ENCODE measurements at places on chromosomes 7 and 10.

DNA sequence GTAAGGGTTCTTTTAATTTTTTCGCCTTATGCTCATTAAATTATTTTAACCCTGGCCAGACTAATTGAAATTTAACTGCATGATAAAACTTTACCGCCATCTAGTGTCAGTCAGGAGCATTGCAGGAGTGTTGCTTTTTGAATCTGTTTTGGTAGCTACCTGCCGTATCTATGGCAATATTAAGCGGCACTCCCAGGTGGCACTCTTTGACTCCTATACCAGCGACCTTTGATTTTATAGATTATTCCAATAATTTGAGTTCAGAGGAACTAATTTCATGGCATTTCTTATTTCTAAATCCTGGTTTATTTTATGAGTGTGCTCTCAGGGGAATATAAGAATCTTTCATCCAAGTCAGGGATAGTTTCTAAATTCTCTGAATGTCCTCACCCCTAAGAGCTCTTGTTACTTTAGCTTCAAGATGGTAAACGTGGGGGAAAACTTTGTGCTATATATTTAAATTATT, 198.9 kb downstream of the REEP3 start:
- DNase-seq = peak; percentile 67

DNA sequence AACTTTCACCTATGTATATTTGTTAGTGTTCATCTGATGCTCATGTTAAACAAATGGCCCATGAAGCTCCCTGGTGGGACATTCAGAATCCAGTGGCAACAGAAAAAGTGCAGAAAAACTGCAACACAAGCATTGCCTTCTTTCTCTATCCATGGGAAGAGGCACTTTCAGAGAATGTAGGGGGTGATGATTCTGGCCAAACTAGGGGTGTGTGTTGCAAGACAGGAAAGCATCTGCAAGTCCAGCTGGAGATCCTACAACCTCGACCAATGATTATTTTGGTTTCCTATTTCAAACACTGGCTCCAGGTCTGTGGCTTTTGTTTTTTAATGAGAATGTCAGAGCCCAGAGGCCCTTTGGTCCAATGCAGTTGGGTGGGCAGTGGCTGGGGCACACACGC, 198.7 kb downstream of the CXCL12 start:
- no peak for DNase-seq

GRCh38 chr7:86930554-86931307, 128.7 kb downstream of the ELAPOR2 start:
- DNase-seq = no peak

DNA sequence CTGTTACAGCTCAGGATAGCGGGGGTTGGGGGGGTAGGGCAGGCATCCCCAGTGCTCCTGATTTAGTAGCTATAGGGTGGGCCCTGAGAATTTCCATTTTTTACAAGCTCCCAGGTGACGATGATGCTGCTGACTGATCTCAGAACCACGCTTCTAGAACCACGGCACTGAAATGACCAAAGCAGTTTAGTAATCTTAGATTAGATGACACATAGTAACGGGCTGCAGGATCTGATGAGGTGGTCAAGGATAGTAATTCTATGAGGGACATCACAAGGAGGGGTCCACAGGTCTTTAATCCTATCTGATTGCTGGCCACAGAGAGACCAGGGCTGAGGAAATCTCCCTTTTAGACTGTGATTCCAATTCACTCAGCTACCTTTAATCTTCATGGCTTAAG, 167.2 kb downstream of the JAZF1 start:
- DNase-seq = no peak

DNA sequence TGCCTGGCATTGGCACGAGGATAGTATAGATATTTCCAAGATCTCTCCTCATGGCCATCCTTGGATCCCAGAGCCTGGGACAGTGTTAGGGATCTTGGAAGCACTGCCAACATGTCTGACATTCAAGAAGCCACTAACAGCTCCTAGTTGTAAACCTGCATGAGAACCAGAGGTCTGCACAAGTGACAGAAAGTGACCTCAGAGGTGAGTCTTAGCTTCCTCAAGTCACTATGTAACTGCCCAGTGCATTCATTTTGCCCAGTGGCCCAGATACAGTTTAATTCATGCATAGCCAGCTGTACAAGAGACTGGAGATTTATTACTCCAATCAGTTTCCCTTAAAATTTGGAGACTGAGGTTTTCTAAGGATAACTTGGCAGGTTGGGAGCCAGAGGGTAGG, 16.7 kb downstream of the SUGCT start:
- no peak for DNase-seq

DNA sequence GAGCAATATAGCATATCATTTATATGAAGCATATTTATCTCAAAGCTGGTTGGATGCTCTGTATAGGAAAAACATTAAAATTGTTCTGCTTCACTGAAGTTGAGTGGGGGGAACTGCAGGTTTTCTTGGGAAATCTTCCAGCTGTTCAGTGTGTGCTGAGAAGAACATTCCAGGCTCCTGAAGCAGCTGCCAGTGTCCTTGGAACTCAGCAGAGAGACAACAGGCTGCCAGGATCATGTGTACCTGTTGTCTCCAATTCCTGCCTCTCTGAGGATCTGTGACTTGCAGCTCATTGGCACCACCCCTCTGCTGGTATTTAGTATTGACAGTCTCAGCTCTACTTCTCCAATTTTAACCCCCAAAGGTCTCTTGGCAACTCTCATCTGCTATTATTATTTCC, 42.3 kb upstream of the PRKG1 start:
- no peak for DNase-seq

DNA sequence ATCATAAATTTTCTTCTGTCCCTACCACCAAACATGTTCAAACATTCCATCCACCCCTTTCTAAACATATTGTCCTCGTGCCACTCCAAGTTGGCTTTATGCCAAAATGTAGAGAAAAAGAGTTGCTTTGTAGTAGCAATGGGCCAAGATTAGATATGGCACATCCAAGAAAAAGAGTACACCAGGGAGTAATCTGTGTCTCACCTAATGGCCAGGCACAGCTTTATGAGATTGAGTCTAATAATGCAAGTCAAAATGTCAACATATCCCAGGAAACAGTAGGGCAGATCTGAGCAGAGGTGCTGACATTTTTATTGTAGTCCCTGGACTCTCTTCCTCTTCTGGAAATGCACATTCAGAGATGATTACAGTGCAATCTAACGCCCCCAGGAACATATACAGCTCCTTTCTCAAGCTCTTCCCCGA, 5.7 kb upstream of the OR6V1 start:
- DNase-seq = peak; percentile 41

DNA sequence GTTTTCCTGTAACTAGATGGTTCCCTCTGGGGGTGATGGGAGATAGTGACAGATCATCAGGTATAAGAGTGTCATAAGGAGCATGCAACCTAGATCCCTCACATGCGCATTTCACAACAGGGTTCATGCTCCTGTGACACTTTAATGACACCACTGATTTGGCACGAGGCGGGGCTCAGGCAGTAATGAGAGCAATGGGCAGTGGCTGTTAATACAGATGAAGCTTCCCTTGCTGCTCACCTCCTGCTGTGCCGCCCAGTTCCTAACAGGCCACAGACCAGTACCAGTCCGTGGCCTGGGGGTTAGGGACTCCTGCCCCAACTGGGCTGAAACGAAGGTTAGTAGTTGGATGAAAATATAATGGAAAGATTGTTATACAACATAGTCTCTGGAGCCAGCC, 201.6 kb upstream of the LRRN3 start:
- no peak for DNase-seq

DNA sequence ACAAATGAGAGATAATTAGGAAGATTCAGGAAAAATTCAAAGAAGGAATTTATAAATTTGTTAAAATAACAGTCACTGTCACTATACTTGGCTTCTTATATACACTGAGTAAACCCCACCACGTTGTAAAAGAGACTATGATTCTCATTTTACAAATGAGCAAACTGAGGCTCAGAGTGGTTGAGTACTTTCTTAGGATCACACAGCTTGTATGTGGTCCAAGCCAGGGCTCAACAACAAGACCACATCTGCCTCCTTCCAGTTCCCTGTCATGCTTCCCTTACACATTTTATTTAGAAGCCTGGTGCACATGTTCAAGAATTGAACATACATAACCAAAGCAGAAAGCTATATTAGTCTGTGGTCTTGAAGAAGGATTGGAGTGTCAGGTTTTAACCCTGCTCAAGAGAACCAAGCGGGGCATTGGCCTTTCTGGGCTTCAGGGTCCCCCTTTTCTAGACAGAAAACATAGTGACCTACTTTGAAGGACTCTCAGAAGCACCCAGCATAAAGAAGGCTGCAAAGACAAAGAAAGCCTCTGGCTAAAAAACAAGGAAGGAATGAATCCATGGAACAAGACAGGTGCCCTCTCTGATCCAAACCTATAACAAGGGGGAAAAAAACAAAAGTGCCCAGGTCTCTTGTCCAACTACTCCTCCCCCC, 846 bp downstream of the MRLN start:
- DNase-seq = no peak

GRCh38 chr7:124168616-124169015, 135.7 kb upstream of the TMEM229A start:
- DNase-seq = no peak

DNA sequence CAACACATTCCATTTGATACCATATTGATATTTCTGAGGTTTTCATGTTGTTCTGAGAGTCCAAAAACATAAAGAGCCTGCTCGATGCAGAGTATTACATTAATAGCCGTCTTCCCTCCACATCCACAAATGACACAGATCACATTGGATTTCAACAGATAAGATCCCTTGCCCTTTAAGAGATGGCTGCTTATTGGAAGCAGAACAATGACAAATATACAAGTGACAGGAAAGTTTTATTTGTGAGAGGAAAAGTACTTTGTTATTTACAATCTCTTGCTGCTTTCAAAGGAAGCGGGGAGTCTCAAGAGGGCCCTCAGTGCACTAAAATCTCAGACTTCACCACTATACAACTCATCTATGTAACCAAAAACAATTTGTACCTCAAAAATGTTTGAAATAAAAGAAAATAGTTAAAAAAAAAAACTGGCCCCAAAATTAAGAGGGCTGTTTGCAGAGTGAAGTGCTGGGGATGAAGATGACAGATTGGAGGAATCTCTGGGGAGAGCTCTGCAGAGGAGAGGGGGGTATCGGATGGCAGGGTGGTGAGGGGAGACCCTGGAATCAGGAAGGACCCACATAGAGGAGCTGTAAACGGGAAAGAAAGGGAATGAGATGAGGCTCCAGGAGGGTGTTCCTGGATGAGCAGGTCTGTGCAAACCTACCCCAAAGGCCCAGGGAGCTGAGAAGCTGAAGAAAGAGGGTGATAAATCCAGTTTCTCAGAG, 42.5 kb upstream of the ZNF438 start:
- DNase-seq = no peak

DNA sequence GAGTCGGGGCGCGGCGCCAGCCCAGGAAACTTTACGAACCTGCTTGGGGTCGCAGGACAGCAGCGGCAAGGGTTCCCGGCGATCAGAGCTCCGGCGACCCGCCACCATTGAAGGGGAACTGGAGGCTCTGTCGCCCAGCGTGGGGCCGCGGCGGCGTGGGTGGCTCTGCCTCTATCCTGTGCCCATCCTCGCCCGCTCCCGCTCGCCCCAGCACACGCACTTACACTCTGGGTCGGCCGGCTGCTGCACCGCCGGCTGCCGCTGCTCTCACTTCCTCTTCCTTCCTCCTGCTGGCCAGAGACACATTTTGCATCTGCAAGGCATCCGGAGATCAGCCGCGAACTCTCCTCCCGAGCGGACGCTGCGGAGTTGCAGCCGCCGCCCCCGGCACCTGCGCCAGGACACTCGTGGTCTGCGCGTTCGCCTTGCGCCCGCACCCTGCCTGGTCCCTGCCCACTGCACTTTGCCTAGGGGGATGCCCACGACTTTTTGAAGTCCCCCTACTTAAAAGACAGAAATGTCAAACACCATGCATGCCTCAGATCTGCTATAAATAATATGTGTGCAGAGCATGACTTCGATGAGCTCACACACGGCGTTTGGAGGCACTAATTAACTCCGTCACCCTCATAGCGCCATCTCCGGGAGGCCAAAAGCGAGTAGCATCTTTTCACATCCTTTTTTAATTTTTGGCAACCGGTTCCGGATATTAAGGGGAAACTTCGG, at the start of gene ELMO1:
ELMO1 (minus strand) TSS at position 229 of the 726 bp plus-strand sequence. CDS start 106,174 bp downstream, outside the sequence.
- peak; percentile 91 for DNase-seq

GRCh38 chr7:33873518-33873917, 31.8 kb upstream of the BMPER start:
- no peak for DNase-seq

- no peak for DNase-seq
Observed at GRCh38 chr10:90975096-90975495, 54.2 kb upstream of the ANKRD1 start.

DNA sequence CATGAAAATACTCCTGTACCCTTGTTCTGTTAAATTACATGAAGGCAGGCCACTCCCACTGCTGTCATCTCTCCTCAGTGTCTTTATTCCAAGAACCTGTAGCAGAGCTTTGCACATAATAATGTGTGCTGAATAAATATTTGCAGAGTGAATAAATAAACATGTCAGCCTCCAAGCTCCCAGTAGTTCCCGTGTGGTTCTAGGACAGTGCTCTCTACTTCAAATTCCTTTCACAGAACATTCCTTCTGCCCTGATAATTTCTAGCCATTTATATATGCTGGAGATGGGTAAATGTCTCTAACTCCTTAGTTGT, 20.3 kb upstream of the HYAL4 start:
- DNase-seq = no peak

DNA sequence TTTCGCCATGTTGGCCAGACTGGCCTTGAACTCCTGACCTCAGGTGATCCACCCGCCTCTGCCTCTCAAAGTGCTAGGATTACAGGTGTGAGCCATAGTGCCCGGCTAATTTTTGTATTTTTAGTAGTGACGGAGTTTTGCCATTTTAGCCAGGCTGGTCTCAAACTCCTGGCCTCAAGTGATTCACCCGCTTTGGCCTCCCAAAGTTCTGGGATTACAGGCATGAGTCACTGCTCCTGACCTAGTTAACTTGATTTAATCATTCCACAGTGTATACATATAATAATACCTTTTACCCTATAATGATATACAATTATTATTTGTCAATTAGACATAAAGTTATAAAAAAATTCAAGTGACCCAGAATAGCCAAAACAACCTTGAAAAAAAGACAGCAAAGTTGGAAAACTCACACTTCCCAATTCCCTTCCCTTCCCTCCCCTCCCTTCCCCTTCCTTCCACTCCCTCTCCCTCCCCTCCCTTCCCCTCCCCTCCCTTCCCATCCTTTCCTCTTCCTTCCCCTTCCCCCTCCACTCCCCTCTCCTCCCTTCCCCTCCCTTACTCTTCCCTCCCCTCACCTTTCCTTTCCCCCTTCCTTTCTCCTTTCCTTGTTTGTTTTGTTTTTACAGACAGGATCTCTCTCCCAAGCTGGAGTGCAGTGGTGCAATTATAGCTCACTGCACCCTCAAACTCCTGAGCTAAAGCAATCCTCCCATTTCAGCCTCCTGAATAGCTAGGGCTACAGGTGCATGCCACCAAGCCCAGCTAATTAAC, 14.8 kb upstream of the ZMIZ2 start:
- DNase-seq = no peak

- DNase-seq = no peak
Observed at GRCh38 chr10:10665750-10666149, 351.9 kb upstream of the CELF2 start.

- DNase-seq = no peak
Observed at GRCh38 chr10:127882801-127883459, 9.8 kb downstream of the CLRN3 start.

GRCh38 chr10:124646483-124647352, 97.5 kb downstream of the FAM53B start:
- DNase-seq = peak; percentile 71

- DNase-seq = no peak
Observed at GRCh38 chr7:21603972-21604749, 61.3 kb downstream of the DNAH11 start.
